Lung microvascular endothelial cell (primary cell): ENCODE measurements at places on chromosomes 12 and 14. TPM values are rescaled to one million over a fixed set of nuclear protein-coding genes. Genes with fewer than 3 reads are reported as not detected.

KRT7 gene
- total RNA-seq, result 6.7 and 121 TPM in 2 replicates

NPFF gene
- not detected in 2 replicates for total RNA-seq

CLECL1 gene
- total RNA-seq, result not detected in 2 replicates

TAC3 gene
- not detected in 2 replicates for total RNA-seq

SLC5A8 gene
- under 0.01 TPM in 1 of 2 replicates, not detected in the other for total RNA-seq

LBHD2 gene
- not detected in 2 replicates for total RNA-seq

TMEM121 gene
- total RNA-seq, result 5.8 and 6.5 TPM in 2 replicates

OR4E2 gene
- total RNA-seq, result not detected in 2 replicates

OR6C2 gene
- total RNA-seq, result not detected in 2 replicates

CISTR gene
- not detected in 2 replicates for total RNA-seq

LRRC10 gene
- total RNA-seq, result not detected in 2 replicates

OTOGL gene
- under 0.01 and 0.44 TPM in 2 replicates for total RNA-seq

GYS2 gene
- total RNA-seq, result not detected in 2 replicates

CABP1 gene
- under 0.01 TPM in 1 of 2 replicates, not detected in the other for total RNA-seq

PMCH gene
- total RNA-seq, result not detected in 2 replicates

LPAR5 gene
- not detected in 2 replicates for total RNA-seq

PPFIBP1 gene
- 301 and 612 TPM in 2 replicates for total RNA-seq

MYL2 gene
- 0.65 TPM in 1 of 2 replicates, not detected in the other for total RNA-seq

PTPN11 gene
- 46.2 and 60.3 TPM in 2 replicates for total RNA-seq

CPNE6 gene
- not detected in 2 replicates for total RNA-seq

MYRFL gene
- total RNA-seq, result under 0.01 TPM in 2 replicates

CALCOCO1 gene
- total RNA-seq, result 47.3 and 77.8 TPM in 2 replicates

TMEM120B gene
- 2.8 and 5.0 TPM in 2 replicates for total RNA-seq

CCDC198 gene
- total RNA-seq, result not detected in 2 replicates

TMPRSS12 gene
- total RNA-seq, result not detected in 2 replicates

PRPH gene
- total RNA-seq, result not detected in 2 replicates

MYF5 gene
- not detected in 2 replicates for total RNA-seq

CACNA2D4 gene
- 0.22 TPM in 1 of 2 replicates, not detected in the other for total RNA-seq

MYH6 gene
- not detected in 2 replicates for total RNA-seq

TBX5 gene
- total RNA-seq, result not detected in 2 replicates

RIPK3 gene
- 0.60 and 0.65 TPM in 2 replicates for total RNA-seq

GLIPR1L2 gene
- 0.20 and 0.22 TPM in 2 replicates for total RNA-seq

PLEKHD1 gene
- under 0.01 TPM in 1 of 2 replicates, not detected in the other for total RNA-seq

CMA1 gene
- not detected in 2 replicates for total RNA-seq

GPR135 gene
- total RNA-seq, result 0.22 and 0.40 TPM in 2 replicates

RD3L gene
- total RNA-seq, result not detected in 2 replicates

RNASE1 gene
- total RNA-seq, result 4.6 and 14.6 TPM in 2 replicates

TBX3 gene
- 0.44 and 0.99 TPM in 2 replicates for total RNA-seq

CLEC4C gene
- total RNA-seq, result not detected in 2 replicates

FAM186B gene
- total RNA-seq, result under 0.01 and 0.22 TPM in 2 replicates

INHBE gene
- not detected in 2 replicates for total RNA-seq

SPTSSA gene
- total RNA-seq, result 15.3 and 16.5 TPM in 2 replicates

TIGAR gene
- total RNA-seq, result 8.3 and 14.8 TPM in 2 replicates

GALNT8 gene
- under 0.01 and 0.20 TPM in 2 replicates for total RNA-seq

LDHB gene
- total RNA-seq, result 128 and 278 TPM in 2 replicates

LACRT gene
- not detected in 2 replicates for total RNA-seq

RPL10L gene
- total RNA-seq, result not detected in 2 replicates

USP44 gene
- total RNA-seq, result 0.87 and 1.8 TPM in 2 replicates

SYT1 gene
- total RNA-seq, result 2.0 and 5.4 TPM in 2 replicates

PTPRR gene
- total RNA-seq, result 0.22 TPM in 1 of 2 replicates, not detected in the other

PMEL gene
- total RNA-seq, result 0.20 and 0.22 TPM in 2 replicates

TAS2R9 gene
- under 0.01 TPM in 1 of 2 replicates, not detected in the other for total RNA-seq

FSCB gene
- total RNA-seq, result not detected in 2 replicates
